Esophagus squamous epithelium (tissue), 5 donors: ENCODE measurements at places on chromosomes 7 and 10. TPM values are rescaled to one million over a fixed set of nuclear protein-coding genes. Genes with fewer than 3 reads are reported as not detected.

CTNNA3 gene
- total RNA-seq = 0.61 TPM

- H3K36me3 ChIP-seq = no peaks in the 10 kb centered on the region
- H3K4me1 ChIP-seq = peaks cover 56% of the 10 kb centered on the region
- H3K4me3 ChIP-seq = peak overlapping the region; percentile 79
- peaks cover 28% of the 10 kb centered on the region for H3K27me3 ChIP-seq
These were observed 424 bp downstream of the EGFR start for GRCh38 chr7:55019191-55019690.

AKR1C8 gene
- total RNA-seq = not detected

PNLIPRP3 gene
- 1.5 TPM for total RNA-seq

TPST1 gene
- total RNA-seq = 12.3 TPM

GRCh38 chr10:126247446-126247975 is 140.8 kb downstream of the ADAM12 start:
- no peak overlapping the region for H3K4me3 ChIP-seq
- no peak for DNase-seq
- H3K27ac ChIP-seq = no peak overlapping the region
- no peaks in the 10 kb centered on the region for H3K36me3 ChIP-seq
- H3K4me1 ChIP-seq = no peaks in the 10 kb centered on the region
- no peaks in the 10 kb centered on the region for H3K27me3 ChIP-seq

DNA sequence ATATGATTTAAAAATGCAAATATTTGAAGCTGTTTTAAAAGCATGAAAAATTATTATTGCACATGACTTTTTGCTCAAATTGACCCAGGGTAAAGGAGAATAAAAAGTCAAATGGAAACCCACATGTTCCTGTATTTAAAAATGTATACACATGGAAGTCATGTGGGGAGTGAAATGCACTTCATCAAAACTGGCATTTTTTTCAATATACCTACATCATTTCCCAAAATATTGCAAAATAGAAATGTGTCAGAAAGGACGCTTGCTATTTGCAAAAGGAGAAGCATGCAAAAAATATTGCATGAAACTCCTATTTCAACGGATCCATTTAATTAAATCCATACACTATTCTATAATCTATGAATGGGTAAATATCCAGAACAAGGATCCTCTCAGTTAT is 117.0 kb downstream of the POU6F2 start:
- no peaks in the 10 kb centered on the region for H3K27me3 ChIP-seq
- no peak for DNase-seq
- H3K27ac ChIP-seq = no peak overlapping the region
- H3K36me3 ChIP-seq = no peaks in the 10 kb centered on the region
- no peak overlapping the region for H3K4me3 ChIP-seq

GRCh38 chr7:24896031-24896501 is 83.9 kb downstream of the OSBPL3 start:
- no peak overlapping the region for H3K27ac ChIP-seq
- no peaks in the 10 kb centered on the region for H3K36me3 ChIP-seq
- DNase-seq = no peak
